Stimulated activated CD4-positive, alpha-beta T cell treated with anti-CD3 and anti-CD28 coated beads, Interleukin-15, amount 100 ng/mL, for 48 hours (primary cell): ENCODE measurements at places on chromosomes 16 and 17.

DNA sequence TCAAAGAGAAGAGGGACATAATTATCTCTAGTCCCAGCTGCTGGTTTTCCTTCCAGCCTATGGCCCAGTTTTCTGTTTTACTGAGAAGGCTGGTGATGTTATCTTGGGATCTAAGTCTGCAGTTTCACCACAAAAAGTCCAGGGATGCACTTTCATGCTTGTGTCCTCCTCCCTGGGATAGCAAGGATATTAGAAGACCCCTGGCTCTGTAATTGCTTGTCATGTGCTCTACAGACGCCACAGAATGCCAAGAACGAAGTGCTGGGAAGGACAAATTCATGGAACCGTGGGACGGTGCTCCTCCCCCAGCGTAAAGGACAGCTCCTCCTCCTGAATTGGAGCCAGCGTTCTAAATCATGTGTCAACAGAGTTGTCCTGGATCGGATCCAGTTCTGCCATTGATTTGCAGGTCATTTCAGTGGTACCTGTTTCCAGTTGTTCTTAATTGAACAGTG is 8.6 kb downstream of the MAPT start:
- DNase-seq, result no peak

GRCh38 chr17:53092072-53092471 is 730.7 kb upstream of the KIF2B start:
- no peak for DNase-seq

- DNase-seq, result no peak
Measured at GRCh38 chr17:2302778-2303203, 794 bp downstream of the SMG6 start.

GRCh38 chr16:73543970-73544599 is 496.2 kb upstream of the ZFHX3 start:
- DNase-seq, result no peak

GRCh38 chr17:40803617-40804082 is 3.9 kb upstream of the KRT28 start:
- peak; percentile 76 for DNase-seq

DNA sequence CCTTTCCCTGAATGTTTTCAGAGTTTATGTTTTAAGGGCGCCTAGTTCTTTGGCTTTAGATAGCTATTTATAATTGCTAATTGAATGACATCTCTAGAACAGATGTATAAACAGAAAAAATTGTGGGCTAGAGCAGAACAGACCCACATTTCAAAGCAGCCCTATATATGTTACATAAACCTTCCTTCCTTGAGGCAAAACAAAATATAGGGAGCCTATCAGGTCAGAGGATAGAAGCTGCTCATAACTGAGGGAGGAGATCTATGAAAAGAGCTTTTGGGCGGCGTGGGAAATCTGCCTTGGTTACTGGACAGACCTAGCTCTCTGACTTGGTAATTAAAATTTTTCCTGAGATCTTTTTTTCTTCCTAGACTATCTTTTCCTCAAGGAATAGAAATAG is 68.4 kb downstream of the SPAG9 start:
- no peak for DNase-seq

- no peak for DNase-seq
Measured at GRCh38 chr17:55818451-55819375, 67.9 kb downstream of the PCTP start.

- DNase-seq, result no peak
Measured at GRCh38 chr17:12341328-12341727, 320.7 kb downstream of the MAP2K4 start.

GRCh38 chr17:9937241-9937761 is 32.2 kb upstream of the RCVRN start:
- no peak for DNase-seq

GRCh38 chr17:50871364-50871763 is 5.2 kb upstream of the TOB1 start:
- no peak for DNase-seq

GRCh38 chr16:79662669-79663313 is 62.3 kb upstream of the MAF start:
- DNase-seq, result no peak

DNA sequence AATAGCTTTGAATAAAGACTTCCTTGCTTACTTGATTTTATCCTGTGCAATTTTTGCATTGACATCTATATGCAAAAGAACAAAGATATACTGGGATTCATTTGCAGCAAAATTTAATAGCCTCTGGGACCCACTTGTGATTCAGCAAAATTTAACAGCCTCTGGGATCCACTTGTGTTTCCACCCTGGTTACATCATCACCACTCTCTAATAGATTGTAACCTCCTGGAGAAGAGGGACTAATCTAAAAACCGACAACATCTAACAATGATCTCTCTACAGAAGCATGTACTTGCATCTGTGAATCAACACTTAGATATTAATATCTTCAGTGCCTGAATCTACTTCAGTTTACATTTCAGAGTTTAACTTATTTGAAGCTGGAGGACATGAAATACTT is 202.0 kb upstream of the CPHXL start:
- no peak for DNase-seq

GRCh38 chr17:6427279-6427781 is 7.6 kb downstream of the AIPL1 start:
- peak; percentile 24 for DNase-seq

- no peak for DNase-seq
Measured at GRCh38 chr17:63274146-63274545, 172.0 kb downstream of the CYB561 start.

DNA sequence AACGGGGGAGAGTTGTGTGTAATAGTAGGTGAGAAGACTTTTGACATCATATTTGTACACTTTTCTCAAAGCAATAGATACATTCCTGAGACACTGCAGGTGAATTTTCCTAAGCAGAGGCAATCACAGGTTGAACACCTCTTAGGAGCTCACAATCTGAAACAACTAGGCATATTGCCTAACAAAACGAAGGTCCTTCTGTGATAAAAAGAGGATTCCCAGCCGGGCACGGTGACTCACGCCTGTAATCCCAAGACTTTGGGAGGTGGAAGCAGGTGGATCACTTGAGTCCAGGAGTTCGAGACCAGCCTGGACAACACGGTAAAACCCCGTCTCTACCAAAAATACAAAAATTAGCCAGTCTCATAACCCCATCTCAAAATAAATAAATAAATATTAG is 17.4 kb downstream of the NXN start:
- no peak for DNase-seq

GRCh38 chr17:51087072-51087757 is 33.5 kb downstream of the SPAG9 start:
- no peak for DNase-seq

DNA sequence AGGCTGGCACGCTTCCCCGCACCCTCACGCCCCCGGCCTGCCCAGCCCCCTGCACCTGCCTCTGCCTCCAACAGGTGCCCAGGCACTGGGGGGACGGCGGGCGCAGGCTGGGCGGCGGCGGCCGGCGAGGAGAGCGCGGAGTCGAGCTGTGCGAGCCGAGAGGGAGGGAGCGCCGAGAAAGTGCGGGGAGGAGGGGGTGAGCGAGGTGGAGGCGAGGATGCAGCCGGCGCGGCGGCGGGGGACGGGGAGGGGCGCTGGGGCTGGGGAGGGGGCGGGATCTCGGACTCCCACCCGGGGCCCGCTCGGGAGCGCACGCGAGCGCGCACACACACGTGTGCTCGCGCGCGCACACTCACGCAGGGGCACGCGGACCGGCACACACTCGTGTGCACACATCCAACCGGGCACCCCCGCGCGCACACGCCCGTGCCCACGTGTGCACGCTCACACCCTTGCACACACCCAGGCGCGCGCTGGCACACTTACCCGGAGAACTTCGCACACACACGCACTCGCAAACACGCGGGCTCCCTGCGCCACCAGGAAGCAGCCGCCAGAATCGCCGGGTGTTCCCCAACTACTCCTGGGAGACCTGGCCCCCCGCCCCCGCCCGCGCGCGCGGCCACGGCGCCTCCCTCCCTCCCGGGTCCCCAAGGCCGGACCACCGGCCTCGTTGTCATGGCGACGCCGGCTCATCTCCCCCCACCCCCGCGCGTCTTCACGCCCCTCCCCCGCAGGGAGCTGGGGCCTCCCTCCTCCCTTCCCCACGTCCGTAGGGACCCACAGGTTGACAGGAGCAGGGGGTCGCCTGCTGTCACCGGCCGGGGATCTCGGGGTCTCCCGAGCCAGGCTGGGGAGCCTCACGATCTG is at the start of gene DOC2A:
Gene DOC2A (minus strand): TSS at position 184 of the 870 bp plus-strand sequence. CDS start 805 bp downstream, outside the sequence.
- no peak for DNase-seq

GRCh38 chr17:2058586-2059546 is 4.0 kb downstream of the HIC1 start:
- DNase-seq, result peak; percentile 70

- no peak for DNase-seq
Measured at GRCh38 chr16:65869261-65869660, 497.2 kb upstream of the CDH5 start.

DNA sequence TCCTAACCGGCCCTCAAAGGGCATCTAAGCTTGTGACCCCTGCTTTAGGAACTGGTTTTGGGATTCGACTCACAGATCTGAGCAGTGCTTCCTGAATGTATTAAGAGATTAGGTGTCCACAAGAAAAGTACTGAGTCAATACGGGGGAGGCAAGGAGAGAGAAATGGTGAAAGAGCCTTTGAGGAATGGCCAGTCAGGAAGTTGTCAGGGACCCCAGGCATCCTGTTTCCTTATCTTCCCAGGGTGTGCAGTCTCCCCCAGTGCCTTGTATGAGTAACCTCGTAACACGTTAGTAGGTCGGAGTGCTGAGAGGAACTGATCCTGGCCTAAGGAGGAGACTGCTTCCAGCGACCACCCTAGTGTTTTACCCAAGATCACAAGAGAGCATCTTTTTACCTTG is 16.4 kb upstream of the TMED6 start:
- no peak for DNase-seq

DNA sequence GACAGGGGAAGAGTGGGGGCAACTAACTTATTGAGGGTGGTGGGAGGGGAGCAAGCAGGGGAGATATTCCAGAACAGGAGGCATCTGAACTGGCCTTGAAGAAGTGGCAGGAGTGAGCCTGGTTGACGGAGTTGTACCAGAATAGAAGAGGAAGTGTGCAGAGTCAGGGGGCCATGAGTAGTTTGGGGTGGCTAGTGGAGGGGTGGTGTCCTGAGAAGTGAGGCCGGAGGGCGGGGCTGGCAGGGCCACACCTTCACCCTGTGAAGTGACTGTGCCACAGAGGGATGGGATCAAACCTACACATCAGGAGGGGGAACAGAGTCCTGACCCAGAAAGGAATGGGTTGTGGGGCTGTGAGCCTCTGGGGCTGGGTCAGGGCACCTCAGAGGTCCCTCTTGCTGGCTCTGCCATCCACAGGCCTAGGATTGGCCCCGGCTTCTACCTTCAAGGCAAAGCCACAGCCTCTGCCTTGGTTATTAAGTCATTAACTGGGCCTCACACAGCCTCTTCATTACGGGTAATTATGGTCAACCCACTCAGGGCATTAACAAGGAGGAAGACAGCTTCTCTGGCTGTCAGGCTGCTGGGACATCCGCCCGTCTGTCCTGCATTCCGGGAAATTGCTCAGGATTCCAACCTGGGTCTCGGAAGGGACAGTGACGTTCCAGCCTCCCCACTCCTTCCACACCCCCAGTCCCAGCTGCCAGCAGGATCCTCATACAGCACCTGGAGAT is 12.7 kb downstream of the SPNS2 start:
- DNase-seq, result no peak

DNA sequence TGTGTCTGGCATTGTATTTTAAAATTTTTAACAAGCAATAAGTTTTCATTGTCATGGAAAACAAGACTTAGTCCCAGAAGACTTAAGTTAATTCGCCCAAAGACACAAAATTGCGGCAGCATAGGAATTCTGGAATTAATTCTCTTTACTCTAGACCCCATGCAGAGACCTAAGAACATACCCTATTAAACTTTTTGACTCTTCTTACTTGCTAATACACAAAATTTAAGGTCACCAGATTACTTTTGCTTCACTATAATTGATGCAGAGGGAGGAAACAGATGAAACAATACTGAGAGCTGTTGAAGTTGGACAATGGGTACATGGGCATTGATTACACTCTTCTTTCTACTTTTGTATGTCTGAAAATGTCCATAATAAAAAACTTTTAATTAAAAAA is 12.6 kb downstream of the HELZ start:
- no peak for DNase-seq

- DNase-seq, result no peak
Measured at GRCh38 chr16:59324462-59324861, 590.3 kb upstream of the GOT2 start.

DNA sequence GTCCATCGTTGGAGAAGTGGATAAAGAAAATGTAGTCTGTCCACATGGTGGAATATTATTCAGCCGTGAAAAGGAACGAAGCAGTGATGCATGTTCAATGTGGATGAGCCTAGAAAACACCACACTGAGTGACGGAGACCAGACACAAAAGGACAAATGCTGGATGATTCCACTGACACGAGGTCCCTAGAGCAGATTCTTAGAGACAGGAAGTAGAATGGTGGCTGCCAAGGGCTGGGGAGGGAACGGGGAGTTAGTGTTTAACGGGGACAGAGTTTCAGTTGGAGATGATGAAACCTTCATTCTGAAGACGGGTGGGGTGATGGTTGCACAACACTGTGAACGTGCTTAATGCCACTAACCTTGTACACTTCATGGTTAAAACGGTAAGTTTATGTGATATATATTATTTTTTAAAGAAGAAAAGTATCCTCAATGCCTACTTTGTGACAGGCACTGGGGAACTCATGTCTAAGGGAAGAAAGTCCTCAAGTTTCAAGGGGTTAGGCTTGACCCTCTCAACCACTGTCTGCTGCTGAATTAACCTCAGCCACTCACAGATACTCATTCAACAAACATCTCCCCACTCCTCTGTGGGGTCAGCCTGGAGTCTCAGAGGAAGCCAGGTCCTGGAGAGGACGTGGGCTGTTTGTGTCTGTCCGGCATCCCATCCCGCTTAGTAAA is 17.6 kb downstream of the C16orf74 start:
- DNase-seq, result no peak

- no peak for DNase-seq
Measured at GRCh38 chr17:7029659-7030058, 6.2 kb upstream of the SLC16A13 start.

- DNase-seq, result no peak
Measured at GRCh38 chr17:35245196-35245486, 2.3 kb downstream of the SLFN5 start.

- no peak for DNase-seq
Measured at GRCh38 chr17:19933221-19933620, 44.4 kb downstream of the AKAP10 start.

DNA sequence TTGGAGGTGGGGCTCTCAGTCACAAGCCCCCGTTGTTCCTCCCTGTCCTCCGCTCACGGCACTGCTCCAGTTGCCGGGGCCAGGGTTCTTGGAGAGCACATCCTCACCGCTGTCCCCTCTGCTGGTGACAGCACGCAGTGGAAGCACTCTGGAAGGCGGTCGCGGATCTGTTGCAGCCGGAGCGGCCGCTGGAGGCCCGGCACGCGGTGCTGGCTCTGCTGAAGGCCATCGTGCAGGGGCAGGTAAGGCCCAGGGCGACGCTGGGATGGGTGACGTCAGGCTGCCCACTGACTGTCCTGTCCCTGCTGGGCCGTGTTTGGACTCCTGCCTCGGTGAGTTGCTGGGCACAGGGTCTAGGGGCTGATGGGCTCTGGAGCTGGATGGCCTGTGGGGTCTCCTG is 5.4 kb downstream of the TSC2 start:
- no peak for DNase-seq

DNA sequence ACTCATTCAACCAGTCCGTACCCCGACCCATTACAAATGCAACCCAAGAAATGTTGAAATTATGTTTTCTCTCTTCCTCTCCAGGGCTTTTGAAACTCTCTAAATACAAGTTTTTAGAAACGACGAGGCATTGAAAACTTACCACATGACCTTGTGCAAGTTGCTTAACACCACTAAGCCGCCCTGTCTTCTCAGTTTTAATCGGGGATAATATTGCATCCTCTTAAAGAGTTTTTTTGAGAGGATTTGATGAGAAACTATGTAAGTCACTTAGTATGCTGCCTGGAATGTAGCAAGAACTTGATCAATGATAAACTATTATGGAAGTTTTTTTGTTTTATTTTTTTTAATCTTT is 149.0 kb upstream of the FAM20A start:
- DNase-seq, result no peak
